ENCODE measurements at places on chromosomes 4 and X.

- DNase-seq, result no peak
Measured at GRCh38 chrX:40987413-40987812, 97.8 kb upstream of the USP9X start.

- DNase-seq, result no peak
Measured at GRCh38 chrX:105752338-105752956, 69.9 kb upstream of the NRK start.

GRCh38 chr4:52372269-52372668 is 286.8 kb downstream of the USP46 start:
- DNase-seq, result no peak

- DNase-seq, result no peak
Measured at GRCh38 chr4:161657616-161658015, 506.2 kb downstream of the FSTL5 start.

DNA sequence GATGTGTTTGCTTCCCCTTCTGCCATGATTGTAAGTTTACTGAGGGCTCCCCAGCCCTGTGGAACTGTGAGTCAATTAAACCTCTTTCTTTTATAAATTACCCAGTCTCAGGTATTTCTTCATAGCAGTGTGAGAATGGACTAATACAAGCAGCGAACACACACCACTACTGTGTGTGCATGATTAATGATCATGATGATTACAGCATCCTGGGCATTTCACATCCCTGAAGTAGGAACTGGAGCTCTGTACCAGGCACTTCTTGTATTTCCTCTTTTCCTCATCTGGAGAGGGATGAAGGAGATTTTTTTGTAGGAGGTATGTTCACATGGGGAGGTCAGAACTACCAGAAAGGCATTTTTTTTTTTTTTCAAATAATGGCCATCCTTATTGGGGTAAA is 60.8 kb downstream of the PPM1K start:
- DNase-seq, result no peak

DNA sequence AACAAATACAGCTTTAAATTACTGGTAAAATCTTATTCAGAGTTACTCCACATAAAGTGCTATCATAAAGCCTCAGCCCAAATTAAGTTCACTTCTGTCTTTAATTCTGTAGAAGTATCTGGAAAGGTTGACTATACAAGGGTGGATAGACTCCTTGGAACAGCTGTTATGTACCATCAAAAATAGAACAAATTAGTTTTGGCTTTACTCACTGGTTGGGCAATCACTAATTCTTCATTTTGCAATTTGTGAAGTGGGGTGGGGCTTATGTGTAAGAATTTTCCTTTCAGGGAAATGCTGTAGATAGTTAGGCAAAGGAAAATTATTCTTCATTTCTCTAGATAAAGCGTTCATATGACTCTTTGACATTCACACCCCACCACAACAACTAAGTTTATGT is 7.8 kb downstream of the DIAPH2 start:
- DNase-seq, result no peak

- no peak for DNase-seq
Measured at GRCh38 chr4:128608006-128608405, 201.5 kb upstream of the JADE1 start.
